ENCODE measurements at places on chromosomes 2 and 18. TPM values are rescaled to one million over a fixed set of nuclear protein-coding genes. Genes with fewer than 3 reads are reported as not detected.

HS6ST1 gene
- 16.9 TPM for total RNA-seq

COL3A1 gene
- total RNA-seq, result not detected

KCNJ3 gene
- not detected for total RNA-seq

EHD3 gene
- 40.3 TPM for total RNA-seq

ABCG5 gene
- total RNA-seq, result not detected

SLC40A1 gene
- total RNA-seq, result 0.20 TPM

RAX gene
- total RNA-seq, result not detected

GRCh38 chr2:196242131-196242620 is 70.8 kb upstream of the STK17B start:
- H3K27ac ChIP-seq, result peak overlapping the region; percentile 100
- peak overlapping the region; percentile 79 for H3K4me3 ChIP-seq
- peaks cover 82% of the 10 kb centered on the region for H3K4me1 ChIP-seq
- H3K27me3 ChIP-seq, result no peaks in the 10 kb centered on the region

DNA sequence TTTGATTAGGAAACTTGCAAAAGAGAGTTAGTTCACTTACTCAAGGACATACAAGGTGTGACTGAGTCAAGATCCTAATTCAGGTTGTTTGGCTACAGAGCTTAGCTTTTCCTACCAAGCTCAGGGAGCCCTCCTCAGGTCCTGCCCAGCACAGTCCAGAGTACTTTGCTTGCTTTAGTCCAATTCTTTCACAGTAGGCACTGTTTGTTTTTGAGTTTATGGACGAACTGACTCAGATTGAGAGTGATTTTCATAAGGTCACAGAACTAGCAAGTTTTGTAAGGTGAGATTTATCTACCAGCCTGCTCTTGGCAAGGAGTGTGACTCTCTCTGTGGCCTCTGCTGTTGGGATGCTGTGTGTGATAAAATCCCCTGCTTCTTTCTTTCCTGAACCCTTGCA is 310.5 kb downstream of the PTPRM start:
- H3K27ac ChIP-seq, result no peak overlapping the region
- no peak for DNase-seq

GRCh38 chr2:161975062-161975812 is 98.8 kb downstream of the DPP4 start:
- H3K4me1 ChIP-seq, result no peaks in the 10 kb centered on the region
- H3K4me3 ChIP-seq, result no peak overlapping the region
- no peak overlapping the region for H3K27ac ChIP-seq
- DNase-seq, result no peak

DNA sequence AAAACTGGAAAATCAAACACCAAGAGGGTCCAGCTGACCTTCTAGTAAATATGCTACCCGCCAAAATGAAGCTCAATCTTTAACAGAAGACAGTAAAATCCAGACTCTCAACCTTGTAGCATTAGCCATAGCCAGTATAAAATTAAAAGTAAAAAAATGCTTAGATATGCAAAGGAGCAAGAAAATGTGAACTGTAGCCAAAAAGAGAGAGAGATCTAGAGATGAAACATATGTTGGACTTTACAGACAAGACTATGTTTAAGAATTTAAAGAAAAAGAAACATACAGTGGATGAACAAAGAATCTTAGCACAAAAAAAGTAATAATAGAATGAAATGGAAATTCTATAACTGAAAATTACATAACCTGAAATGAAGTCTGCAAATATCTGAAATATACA is 344.5 kb downstream of the LRATD1 start:
- no peak for DNase-seq
- H3K4me3 ChIP-seq, result no peak overlapping the region
- H3K27me3 ChIP-seq, result no peaks in the 10 kb centered on the region
- H3K27ac ChIP-seq, result no peak overlapping the region

- H3K4me3 ChIP-seq, result no peak overlapping the region
- no peak for DNase-seq
- peaks cover 17% of the 10 kb centered on the region for H3K4me1 ChIP-seq
- H3K27ac ChIP-seq, result no peak overlapping the region
Observed at GRCh38 chr2:143289025-143289424, 159.8 kb downstream of the ARHGAP15 start.

GRCh38 chr2:213733893-213734292 is 449.6 kb downstream of the SPAG16 start:
- no peaks in the 10 kb centered on the region for H3K27me3 ChIP-seq
- DNase-seq, result no peak
- no peak overlapping the region for H3K4me3 ChIP-seq
- no peaks in the 10 kb centered on the region for H3K36me3 ChIP-seq

- no peak overlapping the region for H3K27ac ChIP-seq
- no peak overlapping the region for H3K4me3 ChIP-seq
- peaks cover 5% of the 10 kb centered on the region for H3K36me3 ChIP-seq
- no peaks in the 10 kb centered on the region for H3K4me1 ChIP-seq
- H3K27me3 ChIP-seq, result no peaks in the 10 kb centered on the region
Observed at GRCh38 chr2:190138032-190138431, 75.5 kb upstream of the MSTN start.

- no peaks in the 10 kb centered on the region for H3K27me3 ChIP-seq
- no peak for DNase-seq
- H3K4me1 ChIP-seq, result no peaks in the 10 kb centered on the region
- H3K4me3 ChIP-seq, result no peak overlapping the region
Observed at GRCh38 chr2:179963626-179964025, 43.5 kb downstream of the CWC22 start.

- no peak overlapping the region for H3K27ac ChIP-seq
- H3K36me3 ChIP-seq, result no peaks in the 10 kb centered on the region
- peaks cover 28% of the 10 kb centered on the region for H3K27me3 ChIP-seq
- H3K4me1 ChIP-seq, result peaks cover 12% of the 10 kb centered on the region
- no peak for DNase-seq
- no peak overlapping the region for H3K4me3 ChIP-seq
Observed at GRCh38 chr2:239878686-239879085, 146.5 kb downstream of the NDUFA10 start.

DNA sequence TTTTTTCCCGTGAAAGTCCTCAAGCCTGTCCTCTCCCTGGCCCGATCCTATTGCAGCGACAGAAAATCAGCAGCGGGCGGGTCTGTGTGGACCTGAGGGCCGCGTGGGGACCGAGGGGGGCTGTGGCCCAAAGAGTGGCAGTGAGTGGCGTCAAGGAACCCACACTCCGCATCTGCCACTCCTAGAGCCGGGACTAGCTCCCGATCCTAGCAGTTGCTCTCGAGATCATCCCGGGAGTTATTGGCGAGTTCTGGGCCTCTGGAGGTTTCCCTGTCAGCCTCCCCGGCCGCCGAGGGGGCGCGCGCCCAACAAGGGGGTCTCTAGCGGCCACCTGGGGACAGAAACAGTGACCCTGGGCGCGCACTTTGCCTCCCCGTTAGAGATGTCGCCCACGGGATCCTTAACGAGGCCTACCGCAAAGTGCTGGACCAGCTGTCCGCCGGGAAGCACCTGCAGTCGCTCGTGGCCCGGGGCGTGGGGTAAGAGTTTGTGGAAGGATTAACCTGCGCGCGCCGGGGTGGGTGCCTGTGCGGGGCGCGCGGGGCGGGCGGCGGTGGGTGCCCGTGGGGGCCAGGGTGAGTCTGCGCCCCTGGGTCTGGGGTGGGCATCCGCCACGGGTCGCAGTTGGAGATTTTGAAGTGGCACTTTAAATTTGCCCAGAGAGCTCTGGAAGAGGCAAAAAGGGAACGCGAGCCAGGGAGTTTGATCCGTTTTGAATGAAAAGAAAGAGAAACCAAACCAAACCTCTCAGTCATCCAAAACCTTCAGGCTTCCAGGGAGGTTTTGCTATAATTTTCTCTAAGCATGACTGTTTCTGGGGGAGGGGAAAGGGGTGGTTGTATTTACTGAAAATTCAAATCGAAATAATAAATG is 3.5 kb downstream of the ADCYAP1 start:
- no peak for DNase-seq
- H3K27me3 ChIP-seq, result peaks cover 55% of the 10 kb centered on the region
- H3K27ac ChIP-seq, result no peak overlapping the region
- peaks cover 6% of the 10 kb centered on the region for H3K4me1 ChIP-seq
- H3K4me3 ChIP-seq, result no peak overlapping the region

GRCh38 chr2:241132538-241133435 is 16.5 kb downstream of the PASK start:
- peaks cover 52% of the 10 kb centered on the region for H3K36me3 ChIP-seq
- DNase-seq, result no peak
- H3K4me3 ChIP-seq, result no peak overlapping the region
- peaks cover 31% of the 10 kb centered on the region for H3K4me1 ChIP-seq

DNA sequence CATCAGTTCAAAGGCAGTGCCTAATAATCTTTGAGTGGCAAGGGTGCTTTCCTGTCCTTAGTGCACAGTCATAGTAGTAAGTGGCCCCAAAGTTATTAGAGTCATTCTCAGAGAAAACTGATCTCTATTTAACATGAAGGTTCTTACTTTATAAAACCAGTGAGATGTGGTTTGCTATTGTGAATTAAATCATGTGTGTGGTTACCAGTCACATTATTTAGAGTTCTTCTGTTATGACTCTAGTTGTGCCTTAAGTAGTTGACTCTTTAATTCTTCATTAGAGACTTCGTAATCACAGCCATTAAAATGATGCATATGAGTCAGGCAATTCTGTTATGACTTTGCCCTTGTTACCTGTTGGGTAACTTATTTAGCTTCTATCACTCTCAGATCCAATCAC is 1392.9 kb upstream of the ACVR2A start:
- H3K27me3 ChIP-seq, result no peaks in the 10 kb centered on the region
- DNase-seq, result no peak
- H3K4me3 ChIP-seq, result no peak overlapping the region
- H3K4me1 ChIP-seq, result no peaks in the 10 kb centered on the region

GRCh38 chr2:106138543-106139237 is 55.4 kb downstream of the UXS1 start:
- no peak for DNase-seq
- H3K4me3 ChIP-seq, result no peak overlapping the region
- H3K27ac ChIP-seq, result peak overlapping the region; percentile 9
- no peaks in the 10 kb centered on the region for H3K27me3 ChIP-seq
- peaks cover 30% of the 10 kb centered on the region for H3K4me1 ChIP-seq
- H3K36me3 ChIP-seq, result peaks cover 43% of the 10 kb centered on the region

DNA sequence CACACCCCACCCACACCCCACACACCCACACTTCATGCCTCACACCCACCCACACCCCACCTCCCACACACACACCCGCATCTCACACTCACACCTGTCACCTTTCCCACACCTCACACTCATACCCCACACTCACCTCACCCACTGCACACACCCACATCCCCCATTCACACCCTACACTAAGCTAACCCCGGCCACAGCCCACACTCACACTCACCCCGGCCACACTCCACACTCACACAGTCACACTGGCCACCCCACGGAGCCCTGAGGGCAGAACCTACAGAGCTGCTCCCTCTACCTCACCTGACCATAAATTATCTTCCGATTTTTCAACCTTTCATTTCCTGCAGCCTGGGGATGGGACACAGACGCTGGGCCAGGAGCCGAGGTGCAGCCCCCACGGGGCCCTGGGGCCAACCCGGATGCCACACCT is 241.3 kb downstream of the HDAC4 start:
- no peak overlapping the region for H3K4me3 ChIP-seq
- H3K36me3 ChIP-seq, result peaks cover 53% of the 10 kb centered on the region
- DNase-seq, result no peak
- H3K4me1 ChIP-seq, result no peaks in the 10 kb centered on the region
- H3K27me3 ChIP-seq, result no peaks in the 10 kb centered on the region

DNA sequence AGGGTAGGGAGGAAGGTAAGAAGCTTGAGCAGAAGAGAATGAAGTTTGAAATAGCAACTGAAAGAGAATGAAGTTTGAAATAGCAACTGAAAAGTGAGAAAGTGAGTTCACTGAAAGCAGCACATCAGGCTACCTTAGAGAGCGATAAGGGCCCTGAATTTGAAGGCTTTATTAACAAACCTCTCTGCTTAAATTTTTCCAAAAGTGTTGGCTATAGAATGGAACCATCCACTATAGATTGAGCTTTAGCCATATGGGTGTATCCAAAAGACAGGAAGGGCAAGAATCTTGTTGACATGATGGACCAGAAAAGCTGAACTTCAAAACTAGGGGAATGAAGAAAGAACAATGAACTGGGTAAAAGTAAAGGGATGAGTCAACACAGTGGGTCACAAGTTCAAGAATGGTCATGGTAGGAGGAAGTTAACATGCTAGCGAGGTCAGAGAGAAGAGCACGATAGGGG is 122.5 kb downstream of the ASXL3 start:
- no peak for DNase-seq
- H3K36me3 ChIP-seq, result no peaks in the 10 kb centered on the region
- no peak overlapping the region for H3K27ac ChIP-seq
- no peaks in the 10 kb centered on the region for H3K4me1 ChIP-seq

GRCh38 chr18:31773774-31774476 is 13.2 kb upstream of the SLC25A52 start:
- no peak overlapping the region for H3K4me3 ChIP-seq
- no peak for DNase-seq
- no peaks in the 10 kb centered on the region for H3K4me1 ChIP-seq
- no peak overlapping the region for H3K27ac ChIP-seq
- no peaks in the 10 kb centered on the region for H3K36me3 ChIP-seq

GRCh38 chr2:102235042-102235473 is 48.2 kb downstream of the IL1RL2 start:
- no peak for DNase-seq
- H3K4me1 ChIP-seq, result peaks cover 14% of the 10 kb centered on the region
- no peak overlapping the region for H3K27ac ChIP-seq
- H3K4me3 ChIP-seq, result no peak overlapping the region
- H3K27me3 ChIP-seq, result peaks cover 16% of the 10 kb centered on the region
- H3K36me3 ChIP-seq, result no peaks in the 10 kb centered on the region

DNA sequence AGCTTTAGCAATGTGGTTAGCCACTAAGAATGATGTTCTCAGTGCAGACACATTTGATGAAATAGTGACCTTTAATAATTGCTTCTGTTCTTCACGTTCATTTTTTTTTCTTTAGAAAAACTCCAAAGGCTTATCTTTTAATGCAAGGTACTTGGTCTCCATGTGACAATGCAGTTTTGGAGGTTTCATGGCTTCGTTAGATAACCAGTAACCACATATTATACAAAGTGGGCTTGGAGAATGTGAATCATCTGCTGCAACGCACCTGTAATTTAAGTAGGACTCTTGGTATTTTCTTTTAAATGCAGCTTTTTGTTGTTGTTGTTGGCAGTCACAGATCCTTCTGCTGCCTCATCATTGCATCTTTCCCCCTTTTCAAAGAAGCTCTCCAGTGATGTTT is 1606.3 kb downstream of the SUCLG1 start:
- H3K27me3 ChIP-seq, result no peaks in the 10 kb centered on the region
- no peak for DNase-seq
- no peak overlapping the region for H3K27ac ChIP-seq
- no peaks in the 10 kb centered on the region for H3K36me3 ChIP-seq
- no peak overlapping the region for H3K4me3 ChIP-seq

DNA sequence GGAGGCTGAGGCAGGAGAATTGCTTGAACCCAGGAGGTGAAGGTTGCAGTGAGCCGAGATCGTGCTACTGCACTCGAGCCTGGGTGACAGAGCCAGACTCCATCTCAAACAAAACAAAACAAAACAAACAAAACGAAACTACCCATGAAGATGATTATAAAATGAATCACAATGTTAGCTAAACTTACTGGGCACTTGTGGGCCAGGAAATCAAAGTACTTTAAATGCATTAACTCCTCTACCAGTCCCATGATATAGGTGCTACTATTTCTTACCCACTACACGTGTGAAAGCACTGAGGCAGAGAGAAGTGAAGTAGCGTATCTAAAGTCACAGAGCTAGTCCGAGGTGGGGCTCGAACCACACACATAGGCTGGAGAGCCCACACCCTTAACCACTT is 53.6 kb downstream of the POLE4 start:
- H3K4me1 ChIP-seq, result no peaks in the 10 kb centered on the region
- no peaks in the 10 kb centered on the region for H3K27me3 ChIP-seq
- peaks cover 5% of the 10 kb centered on the region for H3K36me3 ChIP-seq
- DNase-seq, result no peak
- H3K4me3 ChIP-seq, result no peak overlapping the region
- H3K27ac ChIP-seq, result no peak overlapping the region

Data from activated B cell treated with CpG ODN at 0.5 μM for 24 hours (primary cell).